ENCODE measurements at places on chromosomes 12 and 14.

GRCh38 chr12:41073633-41074472 lies 114.3 kb upstream of the PDZRN4 start:
- no peak for DNase-seq

- peak; percentile 41 for DNase-seq
Observed at GRCh38 chr14:91947475-91948184, at the start of gene FBLN5. Gene FBLN5 (minus strand): TSS chr14:91947694. CDS start chr14:91947229, 465 bp downstream.

- DNase-seq, result no peak
Observed at GRCh38 chr12:79083181-79083580, 218.6 kb downstream of the SYT1 start.

DNA sequence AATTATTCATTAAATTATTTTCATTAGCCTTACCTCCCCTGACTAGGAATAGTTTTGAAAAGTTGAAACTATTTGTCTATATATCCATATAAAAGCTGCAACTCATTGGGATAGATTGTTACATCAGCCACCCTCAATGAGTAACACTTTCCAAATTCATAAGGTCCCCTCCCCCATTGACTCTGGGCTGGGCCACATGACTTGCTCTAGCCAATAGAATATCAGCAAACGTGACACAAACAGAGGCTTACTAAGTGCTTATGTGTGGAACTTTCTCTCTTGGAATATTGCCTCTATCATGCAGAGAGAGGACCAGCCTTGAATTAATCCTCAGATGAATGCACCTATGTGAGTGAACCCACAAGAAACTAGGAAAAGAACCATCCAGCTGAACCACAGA lies 213.7 kb downstream of the CCDC59 start:
- no peak for DNase-seq

DNA sequence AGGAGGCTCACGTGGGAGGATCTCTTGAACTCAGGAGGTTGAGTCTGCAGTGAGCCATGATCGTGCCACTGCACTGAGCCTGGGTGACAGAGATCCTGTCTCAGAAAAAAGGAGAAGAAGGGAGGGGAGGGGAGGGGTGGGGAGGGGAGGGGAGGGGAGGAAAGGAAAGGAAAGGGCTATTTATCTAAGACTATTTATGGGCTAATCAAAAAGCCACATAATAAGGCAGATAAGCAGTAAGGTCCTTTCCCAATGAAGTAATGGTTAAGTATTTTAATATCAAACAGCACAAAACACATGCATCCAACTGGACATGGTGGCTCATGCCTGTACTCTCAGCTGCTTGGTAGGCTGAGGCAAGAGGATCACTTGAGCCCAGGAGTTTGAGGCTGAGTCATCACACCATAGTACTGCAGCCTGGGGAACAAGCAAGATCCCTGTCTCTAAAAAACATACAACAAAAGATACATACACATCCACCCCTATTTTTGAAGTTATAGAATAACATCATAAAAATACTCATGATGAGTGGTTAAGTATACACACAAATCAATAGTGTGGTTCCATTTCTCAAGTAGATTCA lies 9.7 kb downstream of the PAWR start:
- no peak for DNase-seq

- DNase-seq, result no peak
Observed at GRCh38 chr14:99441157-99441870, 39.3 kb downstream of the SETD3 start.

GRCh38 chr12:7834701-7835100 lies 38.0 kb downstream of the SLC2A14 start:
- no peak for DNase-seq
